Activated CD8-positive, alpha-beta memory T cell treated with anti-CD3 and anti-CD28 coated beads for 24 hours (primary cell): ENCODE measurements at places on chromosomes 4 and X.

GRCh38 chr4:62914758-62915157 is 1494.5 kb downstream of the TECRL start:
- DNase-seq: no peak

DNA sequence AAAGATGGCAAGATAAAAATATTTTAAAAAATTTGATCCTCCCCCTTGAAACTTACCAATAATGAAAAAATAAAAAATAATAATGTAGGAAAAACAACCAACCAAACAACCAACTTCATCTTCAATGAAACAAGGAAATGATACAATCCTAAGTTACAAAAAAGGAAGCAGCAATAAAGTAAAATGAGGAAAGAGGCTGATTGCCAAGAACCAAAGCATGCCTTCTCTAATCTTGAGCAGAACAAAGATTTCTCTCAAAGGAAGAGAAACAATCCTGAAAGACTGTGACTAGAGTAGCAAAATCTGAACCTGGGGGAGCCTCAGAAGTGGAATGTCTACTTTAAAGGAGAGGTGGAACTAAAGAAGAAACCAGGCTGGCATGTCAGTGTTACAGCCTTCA is 10.9 kb upstream of the WDFY3 start:
- no peak for DNase-seq

DNA sequence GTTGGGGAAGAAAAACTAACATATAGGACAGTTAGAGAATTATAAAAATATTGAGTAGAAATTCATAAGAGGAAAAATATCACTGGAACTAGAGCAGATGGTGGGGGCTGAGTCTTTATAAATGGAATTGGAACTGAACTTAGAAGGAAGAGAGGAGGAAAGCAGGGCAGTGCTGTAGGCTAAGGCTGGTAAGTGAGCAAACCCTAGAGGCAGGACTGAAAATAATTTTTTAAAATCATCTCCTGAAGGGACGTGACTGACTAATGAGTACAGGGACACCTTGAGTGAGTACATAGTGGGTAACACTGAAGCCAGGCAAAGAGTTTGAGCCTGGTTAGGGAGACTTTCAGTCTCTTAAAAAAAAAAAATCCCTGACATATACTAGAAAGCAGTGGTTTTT is 63.3 kb downstream of the GALNT7 start:
- DNase-seq: no peak

GRCh38 chr4:151143162-151143561 is 43.7 kb downstream of the RPS3A start:
- DNase-seq: no peak

GRCh38 chrX:17769701-17770269 is 32.5 kb downstream of the SCML1 start:
- DNase-seq: no peak

DNA sequence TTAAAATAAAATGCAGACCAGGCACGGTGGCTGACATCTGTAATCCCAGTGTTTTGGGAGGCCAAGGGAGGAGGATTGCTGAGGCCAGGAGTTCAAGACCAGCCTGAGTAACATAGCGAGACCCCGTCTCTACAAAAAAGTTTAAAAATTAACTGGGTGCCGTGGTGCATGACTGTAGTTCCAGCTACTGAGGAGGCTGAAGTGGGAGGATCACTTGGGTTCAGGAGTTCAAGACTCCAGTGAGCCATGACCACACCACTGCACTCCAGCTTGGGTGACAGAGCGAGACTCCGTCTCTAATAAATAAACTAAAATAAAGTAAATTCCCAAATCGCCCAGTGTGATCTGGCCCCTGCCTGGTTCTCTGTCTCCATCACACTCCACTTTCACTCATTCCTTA is 43.7 kb downstream of the TENM3 start:
- DNase-seq: no peak

- no peak for DNase-seq
Measured at GRCh38 chrX:153379508-153379907, 21.6 kb downstream of the PNMA6E start.

GRCh38 chr4:147958489-147959065 is 226.7 kb downstream of the ARHGAP10 start:
- DNase-seq: no peak

GRCh38 chr4:6337331-6337935 is 67.8 kb downstream of the WFS1 start:
- DNase-seq: no peak

- DNase-seq: no peak
Measured at GRCh38 chrX:16096141-16096540, 27.2 kb upstream of the GRPR start.

GRCh38 chr4:172095161-172095560 is 282.0 kb downstream of the GALNTL6 start:
- no peak for DNase-seq

GRCh38 chr4:126058596-126058995 is 743.8 kb downstream of the FAT4 start:
- no peak for DNase-seq

DNA sequence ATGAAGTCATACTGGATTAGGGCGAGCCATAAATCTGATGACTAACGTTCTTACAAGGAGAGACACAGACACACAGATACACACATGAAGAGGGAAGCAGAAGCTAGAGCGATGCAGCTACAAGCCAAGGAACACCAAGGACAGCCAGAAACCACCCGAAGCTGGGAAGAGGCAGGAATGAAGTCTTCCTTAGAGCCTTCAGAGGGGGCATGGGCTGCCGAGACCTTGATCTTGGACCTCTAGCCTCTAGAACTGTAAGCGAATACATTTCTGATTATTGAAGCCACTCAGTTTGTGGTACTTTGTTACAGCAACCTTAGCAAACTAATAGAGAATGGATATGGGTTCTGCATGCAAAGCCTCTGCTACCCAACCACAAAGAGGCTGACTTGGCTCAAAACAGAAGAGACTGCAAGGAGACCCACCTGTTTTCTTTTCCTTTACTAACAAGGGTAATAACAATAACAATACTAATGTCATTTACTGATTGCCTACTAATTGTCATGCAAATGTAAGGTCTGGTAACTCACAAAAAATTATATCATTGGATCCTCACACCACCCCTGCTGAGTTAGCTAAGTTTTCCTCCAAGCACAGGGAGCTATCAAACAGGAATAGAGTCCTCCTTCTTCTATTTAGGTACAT is 10.1 kb upstream of the LDB2 start:
- DNase-seq: no peak

DNA sequence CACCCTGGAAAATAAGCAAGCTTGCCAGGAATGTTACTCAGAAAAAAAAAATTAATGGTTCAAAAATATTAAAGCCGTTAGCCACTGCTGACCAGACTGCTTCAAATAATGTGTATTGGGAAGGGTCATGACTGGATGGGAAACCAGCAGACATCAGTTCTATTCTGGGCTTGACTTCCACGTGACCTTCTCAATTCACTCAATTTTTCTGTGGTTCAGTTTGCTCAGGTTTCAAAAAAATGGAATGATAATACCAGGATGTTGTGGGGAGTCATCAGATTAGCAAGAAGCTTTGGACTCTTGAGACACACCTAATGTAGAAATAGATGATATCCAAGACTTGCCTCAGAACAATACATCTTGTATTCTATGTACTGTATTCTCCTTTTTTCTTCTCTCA is 541.9 kb upstream of the BOD1L1 start:
- no peak for DNase-seq

GRCh38 chrX:68695206-68695845 is 47.9 kb downstream of the STARD8 start:
- DNase-seq: no peak

- no peak for DNase-seq
Measured at GRCh38 chrX:53125506-53125905, 31.6 kb downstream of the KANTR start.

- peak; percentile 88 for DNase-seq
Measured at GRCh38 chr4:145482209-145483037, 770 bp downstream of the SMAD1 start.

- DNase-seq: no peak
Measured at GRCh38 chrX:13598877-13599276, 29.5 kb downstream of the EGFL6 start.

GRCh38 chrX:111687305-111687704 is 6.3 kb downstream of the ALG13 start:
- DNase-seq: no peak

DNA sequence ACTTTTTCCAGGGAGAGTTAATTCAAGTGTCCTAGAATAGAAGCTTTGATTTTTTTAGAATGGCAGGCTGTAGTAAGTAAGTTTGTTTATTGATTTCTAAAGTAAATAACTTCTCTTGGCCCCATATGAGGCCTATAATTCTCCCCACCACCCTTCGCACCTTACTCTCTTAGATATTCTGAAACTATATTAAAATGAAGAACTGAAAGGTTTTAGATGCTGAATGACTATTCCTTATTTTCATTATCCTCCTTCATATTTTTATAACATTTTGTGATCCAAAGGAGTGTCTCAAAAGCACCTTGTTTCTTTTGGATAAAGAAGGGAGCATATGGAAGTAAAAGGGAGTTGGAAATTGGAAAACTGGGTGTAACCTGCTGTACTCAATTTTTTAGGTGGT is 70.3 kb downstream of the IRS4 start:
- no peak for DNase-seq

DNA sequence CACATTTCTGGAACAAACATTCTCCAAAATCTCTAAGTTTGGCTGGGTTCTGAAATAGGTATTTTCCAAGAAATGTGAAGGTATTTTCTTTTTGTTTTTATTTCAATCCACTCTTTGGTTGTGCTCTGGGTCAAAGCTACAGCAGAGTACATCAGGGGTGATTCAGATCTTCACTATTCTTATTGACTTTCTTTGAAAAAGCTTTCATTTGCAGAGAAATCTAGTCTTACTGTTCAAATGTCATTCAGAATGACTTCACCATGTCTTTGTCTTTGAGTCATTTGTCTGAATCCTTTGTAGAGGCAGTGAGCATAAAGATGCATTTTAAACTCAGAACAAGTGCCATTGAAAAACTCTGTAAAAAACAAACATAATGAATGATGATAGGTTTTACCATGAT is 547.2 kb upstream of the ADGRL3 start:
- no peak for DNase-seq

DNA sequence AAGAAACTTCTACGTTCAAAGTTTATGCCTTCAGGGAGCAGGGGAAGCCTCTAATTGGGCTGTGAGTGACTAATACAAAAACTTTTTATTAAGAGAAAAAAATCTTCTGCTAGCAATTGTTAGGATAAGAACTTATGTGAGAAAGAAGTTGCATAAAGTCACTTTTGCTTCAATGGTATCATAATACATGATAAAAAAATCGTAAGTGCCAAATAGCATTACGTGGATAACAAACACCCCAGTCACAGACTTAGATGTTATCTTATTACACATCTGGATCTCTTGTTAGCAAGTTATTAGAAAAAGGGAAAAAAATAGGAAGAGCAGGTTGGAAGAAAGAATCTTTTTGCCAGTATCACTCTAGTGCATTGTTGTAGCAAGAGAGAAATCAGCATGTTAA is 4.2 kb upstream of the NDST4 start:
- no peak for DNase-seq

- no peak for DNase-seq
Measured at GRCh38 chrX:53768451-53768850, 81.9 kb upstream of the HUWE1 start.

DNA sequence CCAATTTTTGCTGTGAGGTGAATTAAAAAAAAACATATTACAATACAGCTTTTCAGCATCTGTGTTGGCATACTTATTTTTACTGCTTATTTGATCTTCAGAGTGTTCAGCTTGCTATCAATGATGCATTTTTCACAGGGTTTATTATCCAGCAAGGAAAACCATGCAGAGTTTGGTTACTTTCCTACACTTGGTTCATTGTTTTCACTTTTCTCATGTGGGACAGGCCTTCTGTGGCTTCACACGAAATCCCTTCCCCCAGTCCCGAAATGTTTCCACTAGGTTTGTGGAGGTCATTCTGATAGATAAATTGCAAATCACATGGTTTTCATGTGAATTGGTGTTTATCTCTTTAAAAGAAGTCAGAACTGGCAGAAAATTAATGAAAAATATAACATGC is 205.8 kb downstream of the SPCS3 start:
- DNase-seq: no peak

GRCh38 chr4:78432896-78433295 is 118.7 kb upstream of the ANXA3 start:
- no peak for DNase-seq

DNA sequence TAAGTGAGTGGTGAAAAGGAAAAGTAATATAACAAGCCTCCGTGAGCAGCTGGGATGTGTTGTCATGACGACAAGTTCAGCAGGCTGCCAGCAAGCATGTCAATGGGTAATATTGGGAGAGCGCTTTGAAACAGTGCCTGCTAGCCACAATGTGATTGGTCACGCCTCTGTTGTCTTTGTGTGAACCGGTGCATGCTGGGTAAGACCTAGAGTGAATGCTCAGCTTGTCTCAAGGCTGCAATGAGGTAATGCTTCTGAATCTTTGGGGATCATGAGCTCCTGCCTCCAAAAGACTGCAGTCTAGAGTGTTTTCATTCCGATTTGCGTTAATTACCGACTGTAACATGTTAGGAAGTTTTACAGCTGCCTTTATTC is 54.9 kb downstream of the STOX2 start:
- DNase-seq: no peak

DNA sequence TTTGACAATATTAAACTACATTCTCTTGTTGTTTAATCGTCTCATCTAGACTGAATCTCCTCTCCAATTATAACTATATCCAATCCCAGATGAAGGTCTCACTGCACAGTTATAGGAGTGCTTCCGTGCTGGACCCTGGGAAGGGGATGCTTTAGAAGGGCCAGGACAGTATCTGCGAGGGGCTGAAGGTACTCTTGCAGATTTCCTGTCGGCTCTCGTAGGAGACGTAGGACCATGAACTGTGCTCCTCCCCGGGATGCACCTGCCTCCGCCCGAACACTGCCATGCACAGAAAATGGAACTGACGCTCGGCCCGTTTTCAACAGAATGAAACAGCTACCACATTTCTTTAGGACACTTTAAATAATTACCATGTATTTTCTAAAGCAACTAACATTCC is 39.4 kb downstream of the FAT1 start:
- DNase-seq: no peak

DNA sequence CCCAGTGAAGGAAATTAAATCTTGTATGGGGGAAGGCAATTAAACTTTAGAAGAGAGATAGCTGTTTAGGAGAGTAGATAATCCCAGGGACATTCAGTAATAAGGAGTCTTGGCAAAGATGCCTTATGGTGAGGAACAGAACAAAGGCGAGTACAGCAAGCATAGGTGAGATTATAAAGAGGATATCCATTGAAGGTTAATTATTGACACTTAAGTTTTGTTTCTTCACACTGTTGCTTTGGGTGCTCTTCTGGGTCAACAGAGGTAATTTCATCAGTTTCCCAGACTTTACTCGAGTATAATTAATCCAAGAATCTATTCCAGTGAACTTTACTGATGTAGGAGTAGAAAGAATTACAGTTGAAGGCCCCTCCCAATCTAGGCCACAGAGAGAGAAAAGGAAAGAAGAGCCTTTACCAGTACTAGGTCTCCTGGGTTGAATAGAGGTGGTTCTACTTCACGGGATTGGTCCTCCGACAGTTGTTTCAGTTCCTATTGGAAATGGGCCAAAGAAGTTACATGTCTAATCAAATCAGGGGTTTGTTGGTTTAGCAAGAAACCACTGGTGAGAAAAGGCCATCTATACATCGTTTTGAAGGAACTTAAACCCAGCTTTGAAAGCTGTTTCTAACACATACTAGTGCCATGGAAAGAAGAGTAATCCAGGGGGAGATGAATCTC is 27.2 kb downstream of the EPGN start:
- no peak for DNase-seq

GRCh38 chr4:84503495-84504437 is 4.7 kb upstream of the NKX6-1 start:
- DNase-seq: no peak
